ENCODE measurements at places on chromosomes 12 and 14. TPM values are rescaled to one million over a fixed set of nuclear protein-coding genes. Genes with fewer than 3 reads are reported as not detected.

- no peaks in the 10 kb centered on the region for H3K27me3 ChIP-seq
- H3K36me3 ChIP-seq, result no peaks in the 10 kb centered on the region
- H3K27ac ChIP-seq, result no peak overlapping the region
- H3K4me3 ChIP-seq, result no peak overlapping the region
- no peaks in the 10 kb centered on the region for H3K4me1 ChIP-seq
Measured at GRCh38 chr14:20262642-20263128, 23.6 kb downstream of the OR11H4 start.

DNA sequence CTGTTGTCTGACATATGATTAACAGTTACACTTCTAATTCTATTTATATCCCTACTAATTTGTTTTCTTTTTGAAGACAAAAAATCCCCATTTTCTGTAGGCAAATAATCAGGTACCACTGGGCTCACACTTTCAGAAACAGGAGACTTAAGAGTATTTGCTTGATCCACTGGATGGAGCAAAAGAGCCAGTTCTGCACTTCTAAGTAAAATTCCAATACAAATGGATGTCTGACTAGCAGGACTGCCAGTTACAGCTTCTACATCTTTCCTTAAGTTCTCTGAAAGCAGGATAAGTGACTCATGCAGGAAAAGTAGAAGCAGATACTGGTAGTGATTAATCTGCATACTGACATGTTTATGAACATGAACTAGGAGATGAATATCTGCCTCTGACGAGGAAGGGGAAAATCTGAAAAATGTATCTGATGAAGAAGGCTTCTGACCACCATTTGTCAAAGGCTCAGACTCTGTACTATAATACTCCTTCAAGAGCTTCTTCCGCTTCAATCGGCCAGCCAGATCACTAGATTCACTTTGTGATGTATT lies 73.8 kb upstream of the ANKS1B start:
- H3K4me1 ChIP-seq, result no peaks in the 10 kb centered on the region
- peaks cover 4% of the 10 kb centered on the region for H3K36me3 ChIP-seq
- H3K27ac ChIP-seq, result no peak overlapping the region
- peak; percentile 96 for DNase-seq
- no peaks in the 10 kb centered on the region for H3K27me3 ChIP-seq

GRCh38 chr12:14903386-14904098 lies 17.9 kb upstream of the MGP start:
- DNase-seq, result no peak
- H3K27ac ChIP-seq, result no peak overlapping the region

DNA sequence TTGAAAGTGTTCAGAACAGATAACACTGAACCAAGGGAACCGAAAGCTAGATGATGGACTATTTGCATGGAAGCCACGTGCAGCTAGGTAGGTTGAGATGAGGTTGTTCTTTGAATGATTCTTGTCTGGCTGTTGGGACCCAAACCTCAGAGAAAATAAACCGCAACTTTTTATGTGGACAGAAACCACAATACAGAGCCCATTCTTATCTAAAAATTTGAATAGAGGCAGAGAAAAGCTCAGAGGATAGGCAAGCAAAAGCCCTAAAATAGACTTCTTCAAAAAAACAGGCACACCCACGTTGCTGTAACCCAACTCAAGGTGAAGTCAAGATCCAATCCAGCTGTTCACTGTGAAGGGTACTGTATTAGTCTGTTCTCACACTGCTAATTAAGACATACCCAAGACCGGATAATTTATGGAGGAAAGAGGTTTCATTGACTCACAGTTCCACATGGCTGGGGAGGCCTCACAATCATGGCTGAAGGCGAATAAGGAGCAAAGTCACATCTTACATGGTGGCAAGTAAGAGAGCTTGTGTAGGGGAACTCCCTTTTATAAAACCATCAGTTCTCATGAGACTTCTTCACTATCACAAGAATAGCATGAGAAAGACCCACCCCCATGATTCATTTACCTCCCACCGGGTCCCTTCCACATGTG lies 353.8 kb downstream of the AACS start:
- no peaks in the 10 kb centered on the region for H3K27me3 ChIP-seq
- no peaks in the 10 kb centered on the region for H3K4me1 ChIP-seq
- H3K27ac ChIP-seq, result no peak overlapping the region

DNA sequence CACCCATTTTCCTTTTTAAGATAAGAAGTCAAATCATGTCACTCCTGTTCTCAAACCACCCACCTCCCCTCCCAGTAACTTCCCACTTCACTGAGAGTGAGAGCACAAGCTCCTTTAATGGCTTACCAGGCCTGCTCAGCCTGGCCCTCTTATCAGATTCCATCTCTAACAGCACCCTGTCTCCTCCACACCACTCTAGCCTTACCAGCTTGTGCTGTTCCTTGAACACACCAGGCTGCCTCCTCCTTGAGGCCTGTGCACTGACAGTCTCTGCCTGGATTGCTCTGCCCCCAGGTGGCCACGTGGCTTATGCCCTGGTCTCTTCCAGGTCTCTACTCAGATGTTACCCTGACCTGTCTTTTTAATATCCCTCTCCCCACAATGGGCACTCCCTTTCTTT lies 40.1 kb upstream of the EVL start:
- H3K27ac ChIP-seq, result peak overlapping the region; percentile 28
- DNase-seq, result peak; percentile 55
- no peaks in the 10 kb centered on the region for H3K36me3 ChIP-seq
- no peaks in the 10 kb centered on the region for H3K27me3 ChIP-seq
- no peak overlapping the region for H3K4me3 ChIP-seq
- peaks cover 25% of the 10 kb centered on the region for H3K4me1 ChIP-seq

- no peak overlapping the region for H3K4me3 ChIP-seq
- H3K27ac ChIP-seq, result peak overlapping the region; percentile 31
- H3K27me3 ChIP-seq, result no peaks in the 10 kb centered on the region
- no peaks in the 10 kb centered on the region for H3K36me3 ChIP-seq
- DNase-seq, result no peak
Measured at GRCh38 chr12:111412007-111412829, 6.5 kb downstream of the SH2B3 start.

- no peaks in the 10 kb centered on the region for H3K27me3 ChIP-seq
- H3K27ac ChIP-seq, result no peak overlapping the region
- DNase-seq, result no peak
- no peaks in the 10 kb centered on the region for H3K4me1 ChIP-seq
- H3K4me3 ChIP-seq, result no peak overlapping the region
- no peaks in the 10 kb centered on the region for H3K36me3 ChIP-seq
Measured at GRCh38 chr12:62045211-62045610, 215.0 kb upstream of the USP15 start.

DNA sequence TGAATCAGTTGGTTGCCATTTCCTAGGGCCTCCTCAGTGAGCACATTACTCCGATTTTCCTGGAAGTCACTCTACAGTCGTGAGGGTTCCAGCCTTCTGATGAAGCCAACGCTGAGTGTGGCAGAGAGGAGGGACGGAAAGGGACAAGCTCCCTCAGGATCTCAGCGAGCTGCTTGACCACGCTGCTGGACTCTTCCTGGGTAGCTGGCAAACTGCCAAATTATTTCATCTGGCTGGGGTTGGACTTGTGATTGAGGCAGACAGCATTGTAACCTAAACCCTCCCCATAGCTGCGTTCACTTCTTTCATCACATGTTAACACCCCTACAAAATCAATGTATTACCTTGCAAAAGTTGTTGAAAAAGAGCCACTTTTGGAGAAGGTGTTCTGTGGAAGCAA lies 69.6 kb upstream of the CHST11 start:
- no peaks in the 10 kb centered on the region for H3K36me3 ChIP-seq
- DNase-seq, result peak; percentile 20
- no peak overlapping the region for H3K4me3 ChIP-seq
- H3K27me3 ChIP-seq, result no peaks in the 10 kb centered on the region
- no peaks in the 10 kb centered on the region for H3K4me1 ChIP-seq
- no peak overlapping the region for H3K27ac ChIP-seq

DNA sequence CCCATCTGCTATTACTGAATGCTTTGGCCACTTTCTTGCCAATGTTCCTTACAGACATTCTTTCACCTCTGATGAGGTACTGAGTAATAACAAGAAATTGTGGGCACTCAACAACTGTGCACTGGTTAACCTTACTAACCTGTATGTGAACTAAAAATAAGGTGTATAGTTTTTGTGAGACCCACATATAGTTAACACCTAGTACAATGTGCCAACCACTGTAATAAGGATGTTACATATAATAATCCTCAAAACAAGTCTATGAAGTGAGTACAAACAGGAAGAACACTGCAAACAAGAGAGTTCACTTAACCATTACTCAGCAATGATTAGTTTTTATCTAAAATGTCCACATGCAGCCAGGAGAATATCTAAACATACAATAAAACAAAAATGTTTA lies 4.5 kb downstream of the DDHD1 start:
- H3K4me3 ChIP-seq, result no peak overlapping the region
- peaks cover 5% of the 10 kb centered on the region for H3K4me1 ChIP-seq
- no peaks in the 10 kb centered on the region for H3K36me3 ChIP-seq

DNA sequence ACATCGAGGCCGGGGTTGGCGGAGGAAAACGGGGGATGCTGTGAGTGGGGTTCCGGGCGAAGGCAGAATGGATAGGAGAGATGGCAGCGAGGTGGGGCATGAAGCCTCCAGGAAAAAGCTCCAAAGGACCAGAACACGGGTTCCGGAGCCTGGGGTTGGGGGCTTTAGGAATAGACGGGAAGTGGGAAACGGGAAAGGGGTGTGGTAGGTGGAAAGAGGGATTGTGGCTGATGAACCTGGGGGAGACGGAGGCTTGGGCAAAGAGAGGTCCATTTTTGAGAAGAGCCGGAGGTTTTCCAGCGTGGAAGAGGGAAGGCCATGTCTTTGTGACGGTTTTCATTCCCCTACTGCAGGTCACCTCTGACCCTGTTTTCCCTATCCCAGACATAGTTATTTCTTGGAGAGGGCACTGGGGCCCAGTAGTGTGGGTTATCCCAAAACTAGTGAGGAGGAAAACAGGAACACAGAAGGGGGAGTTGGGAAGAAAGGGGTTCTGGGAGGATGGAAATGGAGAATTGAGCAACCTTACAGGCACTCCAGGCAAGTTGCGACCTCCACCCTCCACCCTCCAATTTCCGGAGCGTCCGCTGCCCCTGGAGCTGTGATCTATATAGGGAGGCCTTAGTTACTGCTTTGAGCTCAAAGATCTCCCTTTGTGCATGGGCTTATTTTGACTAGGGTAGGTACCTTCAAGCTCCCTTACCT lies 1.1 kb downstream of the ATN1 start:
- H3K27ac ChIP-seq, result peak overlapping the region; percentile 95
- no peaks in the 10 kb centered on the region for H3K27me3 ChIP-seq
- H3K36me3 ChIP-seq, result peaks cover 9% of the 10 kb centered on the region
- peaks cover 31% of the 10 kb centered on the region for H3K4me1 ChIP-seq

- no peaks in the 10 kb centered on the region for H3K4me1 ChIP-seq
- no peak overlapping the region for H3K4me3 ChIP-seq
- H3K36me3 ChIP-seq, result no peaks in the 10 kb centered on the region
Measured at GRCh38 chr14:83419420-83419819, 1885.8 kb upstream of the SEL1L start.

DNA sequence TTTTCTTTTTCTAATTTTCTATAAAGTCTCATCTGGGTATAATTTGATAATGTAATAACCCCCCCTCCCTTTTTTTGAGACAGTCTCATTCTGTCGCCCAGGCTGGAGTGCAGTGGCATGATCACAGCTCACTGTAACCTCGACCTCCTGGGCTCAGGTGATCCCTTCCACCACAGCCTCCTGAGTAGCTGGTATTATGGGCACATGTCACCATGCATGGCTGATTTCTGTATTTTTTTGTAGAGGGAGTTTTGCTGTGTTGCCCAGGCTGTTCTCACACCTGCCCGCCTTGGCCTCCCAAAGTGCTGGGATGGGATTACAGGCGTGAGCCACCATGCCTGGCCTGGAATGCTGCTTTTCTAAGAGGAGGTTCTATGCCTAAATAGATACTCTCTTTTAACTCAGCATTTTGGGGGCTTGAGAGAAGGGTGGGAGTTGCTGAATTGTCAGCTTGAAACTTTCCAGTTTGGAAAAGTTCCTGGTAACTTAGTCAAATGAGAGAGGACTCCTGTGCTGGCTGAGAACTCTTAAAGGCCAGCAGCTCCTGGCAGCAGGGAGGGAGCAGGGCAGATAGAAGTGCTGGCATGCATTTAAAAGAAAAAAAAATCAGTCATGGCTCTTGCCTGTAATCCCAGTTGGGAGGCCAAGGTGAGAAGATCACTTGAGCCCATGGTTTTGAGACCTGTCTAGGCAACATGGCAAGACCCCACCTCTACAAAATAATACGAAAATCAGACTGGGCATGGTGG lies 13.0 kb downstream of the NUDT4 start:
- no peaks in the 10 kb centered on the region for H3K27me3 ChIP-seq
- H3K4me1 ChIP-seq, result peaks cover 6% of the 10 kb centered on the region
- no peak overlapping the region for H3K4me3 ChIP-seq
- H3K36me3 ChIP-seq, result peaks cover 8% of the 10 kb centered on the region
- H3K27ac ChIP-seq, result no peak overlapping the region
- DNase-seq, result no peak

DNA sequence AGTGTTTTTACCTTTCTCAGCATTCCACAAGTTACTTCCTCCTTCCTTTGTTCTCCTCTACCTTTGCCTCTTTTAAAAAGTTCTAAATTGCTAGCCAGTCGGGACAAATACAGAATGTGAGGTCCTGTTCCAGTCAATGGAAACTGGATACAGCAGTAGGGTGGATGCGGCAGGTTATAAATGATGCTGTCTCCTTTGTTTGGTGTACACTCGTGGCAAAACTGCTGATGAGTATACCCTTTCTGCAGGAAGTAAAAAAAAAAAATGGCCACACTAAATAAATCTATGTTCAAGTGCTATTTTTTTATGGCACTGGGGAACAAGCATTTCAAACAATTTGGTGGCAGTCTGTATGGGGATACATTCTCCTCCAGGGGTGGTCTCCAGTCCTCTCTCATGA lies 27.5 kb downstream of the KLRK1 start:
- H3K27me3 ChIP-seq, result no peaks in the 10 kb centered on the region
- H3K4me3 ChIP-seq, result no peak overlapping the region
- no peak for DNase-seq
- no peaks in the 10 kb centered on the region for H3K36me3 ChIP-seq
- peaks cover 24% of the 10 kb centered on the region for H3K4me1 ChIP-seq

DNA sequence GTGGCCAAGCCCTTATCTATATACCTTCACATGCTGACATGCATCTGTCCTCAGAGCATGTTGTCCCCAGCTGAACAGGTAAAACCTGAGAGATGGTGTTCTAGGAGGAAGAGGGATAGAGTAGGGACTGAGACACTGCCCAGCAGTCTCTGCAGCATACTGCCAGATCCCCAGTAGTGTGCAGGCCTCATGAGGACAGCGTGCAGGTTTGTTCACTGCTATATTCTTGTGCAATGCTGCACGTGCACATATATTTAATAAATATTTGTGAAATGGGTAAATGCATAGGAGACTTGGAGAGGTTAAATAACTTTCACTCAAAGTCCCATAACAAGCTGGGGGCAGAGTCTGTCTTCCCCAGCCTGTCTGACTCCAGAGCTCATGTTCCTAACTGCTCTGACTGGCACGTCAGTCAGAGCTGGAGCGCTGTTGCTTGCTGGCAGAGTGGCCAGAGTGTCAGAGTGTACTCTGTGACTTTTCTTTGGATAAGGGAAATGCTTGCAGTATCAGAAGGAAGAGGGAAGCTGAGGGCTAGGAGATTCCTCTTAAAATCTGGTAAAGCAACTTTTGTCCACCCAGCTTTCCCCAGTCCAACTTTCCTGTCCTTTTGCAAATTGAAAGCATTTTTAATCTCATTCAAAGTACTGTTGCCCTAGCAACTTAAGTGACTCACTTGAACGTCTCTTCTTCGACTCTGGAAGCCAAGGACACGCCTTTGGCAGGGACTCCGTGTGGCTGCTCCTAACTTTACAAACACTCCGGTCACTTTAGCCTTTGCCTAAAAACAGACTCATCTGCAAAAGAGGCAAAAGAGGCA lies 14.9 kb upstream of the POLR3B start:
- H3K27ac ChIP-seq, result no peak overlapping the region
- peaks cover 4% of the 10 kb centered on the region for H3K36me3 ChIP-seq
- H3K4me1 ChIP-seq, result peaks cover 3% of the 10 kb centered on the region

BCL2L2 gene
- total RNA-seq, result 16.9 TPM

PIWIL1 gene
- total RNA-seq, result not detected

TESPA1 gene
- not detected for total RNA-seq

TOMM20L gene
- total RNA-seq, result not detected

A2M gene
- total RNA-seq, result 0.56 TPM

BIN2 gene
- total RNA-seq, result not detected

TMEM260 gene
- 13.3 TPM for total RNA-seq
